ENCODE measurements at places on chromosomes 2 and 18. TPM values are rescaled to one million over a fixed set of nuclear protein-coding genes. Genes with fewer than 3 reads are reported as not detected.

The NCK2 gene
- 32.4 TPM for total RNA-seq

The ARL4C gene
- 74.6 TPM for total RNA-seq

The ZSCAN30 gene
- total RNA-seq = 21.7 TPM

The FLACC1 gene
- 2.0 TPM for total RNA-seq

The DSG2 gene
- 0.73 TPM for total RNA-seq

The METTL21A gene
- 9.0 TPM for total RNA-seq

The ARHGAP25 gene
- total RNA-seq = 0.66 TPM

The DSG1 gene
- total RNA-seq = not detected

The HOXD10 gene
- total RNA-seq = not detected

The TMEM247 gene
- not detected for total RNA-seq

The FOXI3 gene
- not detected for total RNA-seq

The TNFAIP6 gene
- total RNA-seq = 32.4 TPM

Data from smooth muscle cell of trachea (primary cell).